ENCODE measurements at places on chromosomes 7 and 10. TPM values are rescaled to one million over a fixed set of nuclear protein-coding genes. Genes with fewer than 3 reads are reported as not detected.

The TRIL gene
- not detected for total RNA-seq

DNA sequence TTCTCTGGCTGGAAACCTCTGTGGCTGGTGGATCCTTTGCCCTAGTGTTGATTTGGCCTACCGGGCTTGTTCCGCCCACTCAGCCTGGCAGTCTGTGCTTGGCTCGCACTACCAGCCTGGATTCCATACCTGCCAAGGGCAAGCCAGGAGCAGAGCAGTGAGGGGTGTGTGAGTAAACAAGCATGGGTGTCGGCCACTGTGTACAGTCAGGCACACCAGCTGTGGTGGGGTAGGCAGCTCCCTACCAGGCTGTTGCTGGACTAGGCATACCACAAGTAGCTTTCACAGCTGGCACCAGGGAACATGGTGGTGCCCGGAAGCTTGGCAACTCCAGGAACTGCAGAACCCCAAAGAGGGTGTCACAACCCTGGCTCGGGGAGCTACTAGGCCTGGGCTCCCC, 942.9 kb upstream of the LRRN3 start:
- DNase-seq = no peak

DNA sequence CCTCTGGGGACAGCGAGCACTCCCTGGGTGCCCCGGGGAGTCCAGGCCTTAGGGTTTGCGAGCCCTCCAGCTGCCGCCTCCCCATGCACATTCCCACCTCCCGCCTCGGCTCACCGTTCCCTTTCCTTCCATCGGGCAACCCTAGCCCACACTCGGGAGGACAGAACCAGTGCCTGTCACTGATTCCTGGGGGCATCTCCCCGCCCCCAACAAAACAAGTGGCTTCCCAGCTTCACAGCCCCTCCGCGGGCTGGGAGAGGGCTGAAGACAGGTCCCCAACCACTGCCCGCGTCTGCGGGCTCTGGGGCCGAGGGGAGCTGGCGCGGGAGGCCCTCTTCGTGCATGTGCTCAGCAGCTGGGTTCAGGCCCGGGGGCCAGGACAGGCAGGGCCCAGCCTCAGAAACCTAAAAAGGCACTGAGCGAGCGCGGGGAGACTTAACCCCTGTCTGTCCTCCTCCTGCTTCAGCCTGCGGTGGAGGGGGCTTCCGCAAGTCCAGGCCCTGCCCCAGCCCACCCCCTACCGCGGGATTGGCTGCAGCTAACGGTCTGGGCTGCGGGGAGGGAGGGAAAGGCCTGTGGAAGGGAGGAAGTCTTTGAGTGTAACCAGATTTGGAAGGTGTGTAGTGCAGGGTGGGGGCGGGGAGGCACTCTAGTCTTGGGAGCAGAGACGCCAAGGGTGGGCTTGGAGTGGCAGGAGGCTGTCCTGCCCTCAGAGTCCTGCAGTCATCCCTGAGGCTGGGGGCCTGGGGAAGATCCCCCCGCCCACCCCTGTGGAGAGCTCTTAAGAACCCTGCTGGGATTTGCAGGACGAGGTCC, 1.2 kb downstream of the FLNC start:
- no peak for DNase-seq

GRCh38 chr7:157427811-157428553, 91.2 kb downstream of the DNAJB6 start:
- no peak for DNase-seq

GRCh38 chr10:89351412-89351779, 23.6 kb downstream of the IFIT3 start:
- no peak for DNase-seq

GRCh38 chr7:51315393-51316261, 982 bp downstream of the COBL start:
- no peak for DNase-seq

The NPTX2 gene
- total RNA-seq = not detected
